ENCODE measurements at places on chromosomes 3 and 15. TPM values are rescaled to one million over a fixed set of nuclear protein-coding genes. Genes with fewer than 3 reads are reported as not detected.

Gene C3orf85
- total RNA-seq: not detected

Gene GADL1
- total RNA-seq: not detected

Gene PRICKLE2
- total RNA-seq: 0.34 TPM

Gene ATP13A5
- total RNA-seq: not detected

Gene SLC2A2
- total RNA-seq: 0.03 TPM

Gene GOLGA8A
- total RNA-seq: 22.0 TPM

Gene PYGO1
- not detected for total RNA-seq

Gene CKMT1B
- 7.6 TPM for total RNA-seq

Gene ROBO1
- 0.25 TPM for total RNA-seq

Gene CATSPER2
- total RNA-seq: 5.0 TPM

Gene IL12A
- total RNA-seq: 0.34 TPM

Gene P3H2
- 3.1 TPM for total RNA-seq

Gene GRIP2
- not detected for total RNA-seq

Gene TRANK1
- total RNA-seq: 0.13 TPM

Gene LRRN1
- total RNA-seq: not detected

Gene A4GNT
- not detected for total RNA-seq

Gene ACOX2
- total RNA-seq: not detected

Gene HDDC3
- 41.1 TPM for total RNA-seq

Gene TEX55
- not detected for total RNA-seq

Gene ACTC1
- total RNA-seq: not detected

Gene SEC22A
- 17.2 TPM for total RNA-seq

Gene GP5
- total RNA-seq: not detected

Gene SEMA3B
- 94.2 TPM for total RNA-seq

Gene SNX33
- 27.3 TPM for total RNA-seq

Gene SEMA7A
- total RNA-seq: 1.3 TPM

Gene ZIC1
- total RNA-seq: not detected

Gene MYRIP
- total RNA-seq: 0.08 TPM

Gene UNC13C
- not detected for total RNA-seq

Gene SLC12A8
- 61.3 TPM for total RNA-seq

Gene PIF1
- 77.4 TPM for total RNA-seq

Gene DAPK2
- 4.4 TPM for total RNA-seq

Gene GP9
- total RNA-seq: not detected

Gene ARL13B
- total RNA-seq: 13.1 TPM

Gene ANKUB1
- total RNA-seq: not detected

Gene WWTR1
- total RNA-seq: 4.2 TPM

Gene CPB1
- not detected for total RNA-seq

Gene NAALADL2
- 4.4 TPM for total RNA-seq

Gene FANCD2OS
- total RNA-seq: not detected

Gene ROPN1
- total RNA-seq: not detected

Gene SKOR1
- total RNA-seq: 0.18 TPM

Gene VILL
- 2.2 TPM for total RNA-seq

Gene ANKRD34C
- not detected for total RNA-seq

Gene DLEC1
- 0.94 TPM for total RNA-seq

Gene C3orf52
- 14.5 TPM for total RNA-seq

Gene KLHL40
- total RNA-seq: not detected

Gene CDCP1
- total RNA-seq: 13.6 TPM

Gene ERC2
- total RNA-seq: not detected

Gene ARHGEF26
- total RNA-seq: 8.3 TPM

Gene ATP10A
- total RNA-seq: not detected

All from HT-29 (cell line).